Frontal cortex (tissue), 4 donors: ENCODE measurements at places on chromosomes 2 and 18. TPM values are rescaled to one million over a fixed set of nuclear protein-coding genes. Genes with fewer than 3 reads are reported as not detected.

DYNAP gene
- not detected for total RNA-seq

PLCL1 gene
- total RNA-seq: 32.6 TPM

TUBA3D gene
- not detected for total RNA-seq

TMX3 gene
- 56.7 TPM for total RNA-seq

TFCP2L1 gene
- under 0.01 TPM for total RNA-seq

MRPL44 gene
- 106 TPM for total RNA-seq

SLC16A14 gene
- 62.0 TPM for total RNA-seq

SPHKAP gene
- total RNA-seq: 45.7 TPM

SULT1C4 gene
- 4.5 TPM for total RNA-seq

TRAF3IP1 gene
- 13.5 TPM for total RNA-seq

CRYGC gene
- total RNA-seq: not detected

LHCGR gene
- total RNA-seq: under 0.01 TPM

ECEL1 gene
- total RNA-seq: 2.4 TPM

PPM1B gene
- 66.4 TPM for total RNA-seq

TTC27 gene
- total RNA-seq: 28.5 TPM

VWA3B gene
- total RNA-seq: under 0.01 TPM

CABYR gene
- total RNA-seq: 24.1 TPM

SRD5A2 gene
- not detected for total RNA-seq

CNDP1 gene
- under 0.01 TPM for total RNA-seq

TAF1B gene
- total RNA-seq: 43.2 TPM

HNRNPA3 gene
- 63.2 TPM for total RNA-seq

FAM124B gene
- total RNA-seq: 8.2 TPM

PFN4 gene
- not detected for total RNA-seq

VIL1 gene
- not detected for total RNA-seq

CYS1 gene
- total RNA-seq: 0.82 TPM

SLC66A2 gene
- total RNA-seq: 29.8 TPM

EDAR gene
- total RNA-seq: under 0.01 TPM

CGREF1 gene
- total RNA-seq: 18.3 TPM

TGFA gene
- total RNA-seq: 14.3 TPM

ANKRD30B gene
- 3.3 TPM for total RNA-seq

MTCL1 gene
- 15.9 TPM for total RNA-seq

ANKRD44 gene
- 101 TPM for total RNA-seq

C2orf66 gene
- total RNA-seq: not detected

CSRNP3 gene
- 214 TPM for total RNA-seq

VWC2L gene
- 4.1 TPM for total RNA-seq

PLGLB2 gene
- total RNA-seq: 0.41 TPM

MC5R gene
- total RNA-seq: 2.9 TPM

EMX1 gene
- total RNA-seq: 11.8 TPM

IL1RN gene
- not detected for total RNA-seq

ASXL2 gene
- 3.3 TPM for total RNA-seq

KCNIP3 gene
- total RNA-seq: 4.9 TPM

PROM2 gene
- total RNA-seq: 0.82 TPM

TNFRSF11A gene
- total RNA-seq: 0.82 TPM

NEURL3 gene
- total RNA-seq: not detected

ALK gene
- total RNA-seq: 2.0 TPM

TUBB8B gene
- total RNA-seq: not detected

KCNE4 gene
- 2.4 TPM for total RNA-seq
